ENCODE measurements at places on chromosomes 12 and 14.

GRCh38 chr12:124722878-124723277 lies 140.8 kb downstream of the SCARB1 start:
- DNase-seq, result no peak

DNA sequence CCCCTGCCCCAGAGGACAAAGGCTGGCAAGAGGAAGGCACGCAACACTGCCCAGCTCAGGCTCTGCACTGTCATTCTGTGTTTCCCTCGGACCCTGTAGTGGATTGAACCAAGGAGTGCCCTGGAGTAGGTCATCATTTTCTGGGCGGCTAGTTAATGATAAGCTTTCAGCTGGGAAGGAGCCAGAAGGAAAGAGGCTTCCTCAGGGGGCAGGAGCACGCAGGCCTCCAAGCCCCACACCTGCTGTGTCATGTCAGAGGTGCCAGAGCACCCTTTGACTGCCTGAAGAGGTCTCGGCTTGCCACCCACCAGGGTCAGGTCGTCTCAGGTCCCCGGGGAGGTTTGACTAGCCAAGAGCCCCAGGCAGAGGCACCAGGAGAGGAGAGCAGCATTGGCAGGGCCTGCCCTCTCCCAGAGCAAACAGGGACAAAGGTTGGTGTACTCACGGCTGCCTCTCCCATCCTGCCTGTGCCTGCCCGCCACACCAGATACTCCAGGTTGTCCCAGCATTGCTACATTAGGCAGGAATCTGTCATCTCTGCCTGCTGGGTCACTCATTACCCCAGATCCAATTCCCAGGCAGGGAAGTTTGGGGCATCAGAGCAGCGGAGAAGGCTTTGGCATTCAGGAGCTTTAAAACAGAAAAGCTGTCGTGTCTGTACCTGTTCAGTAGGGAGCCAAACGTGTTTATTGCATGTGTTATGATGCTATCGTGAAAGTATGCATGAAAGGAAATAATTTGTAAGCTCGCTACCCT lies 33.5 kb upstream of the ATP2A2 start:
- DNase-seq, result no peak

- peak; percentile 7 for DNase-seq
Measured at GRCh38 chr12:5428332-5429221, 3.3 kb upstream of the NTF3 start.

- no peak for DNase-seq
Measured at GRCh38 chr12:5715021-5715420, 230.0 kb downstream of the ANO2 start.

- no peak for DNase-seq
Measured at GRCh38 chr12:93853698-93854478, 176.7 kb downstream of the CRADD start.

- DNase-seq, result no peak
Measured at GRCh38 chr12:112537710-112538396, 119.1 kb downstream of the PTPN11 start.

GRCh38 chr12:46473634-46474329 lies 101.2 kb upstream of the SLC38A2 start:
- peak; percentile 93 for DNase-seq

- DNase-seq, result no peak
Measured at GRCh38 chr14:45246691-45247090, 6.3 kb downstream of the MIS18BP1 start.

DNA sequence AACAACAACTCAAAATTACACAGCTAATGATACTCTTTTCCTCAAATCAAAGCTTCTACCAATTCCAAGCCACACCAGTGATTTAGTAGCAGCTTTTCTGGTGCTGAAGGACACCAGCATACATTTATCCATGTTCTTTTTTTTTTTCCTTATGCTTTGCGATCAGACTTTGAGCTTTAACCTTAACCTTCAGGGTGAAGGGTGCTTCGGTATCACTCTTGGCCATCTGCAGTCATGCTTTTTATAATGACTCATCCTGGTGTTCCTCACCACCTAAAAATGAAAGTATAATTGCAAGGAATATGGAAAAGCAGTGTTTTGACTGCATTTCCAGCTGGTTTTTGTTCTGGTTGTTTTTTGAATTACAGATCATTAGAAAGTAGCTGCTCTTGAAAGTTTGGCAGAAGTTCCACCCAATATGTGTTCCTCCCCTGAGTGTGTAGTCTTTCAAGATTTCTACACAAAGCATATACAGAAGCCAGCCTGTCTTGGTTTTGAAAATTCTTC lies 1.3 kb upstream of the SLC41A2 start:
- DNase-seq, result peak; percentile 70

GRCh38 chr14:48250575-48250974 lies 575.2 kb upstream of the MDGA2 start:
- no peak for DNase-seq

DNA sequence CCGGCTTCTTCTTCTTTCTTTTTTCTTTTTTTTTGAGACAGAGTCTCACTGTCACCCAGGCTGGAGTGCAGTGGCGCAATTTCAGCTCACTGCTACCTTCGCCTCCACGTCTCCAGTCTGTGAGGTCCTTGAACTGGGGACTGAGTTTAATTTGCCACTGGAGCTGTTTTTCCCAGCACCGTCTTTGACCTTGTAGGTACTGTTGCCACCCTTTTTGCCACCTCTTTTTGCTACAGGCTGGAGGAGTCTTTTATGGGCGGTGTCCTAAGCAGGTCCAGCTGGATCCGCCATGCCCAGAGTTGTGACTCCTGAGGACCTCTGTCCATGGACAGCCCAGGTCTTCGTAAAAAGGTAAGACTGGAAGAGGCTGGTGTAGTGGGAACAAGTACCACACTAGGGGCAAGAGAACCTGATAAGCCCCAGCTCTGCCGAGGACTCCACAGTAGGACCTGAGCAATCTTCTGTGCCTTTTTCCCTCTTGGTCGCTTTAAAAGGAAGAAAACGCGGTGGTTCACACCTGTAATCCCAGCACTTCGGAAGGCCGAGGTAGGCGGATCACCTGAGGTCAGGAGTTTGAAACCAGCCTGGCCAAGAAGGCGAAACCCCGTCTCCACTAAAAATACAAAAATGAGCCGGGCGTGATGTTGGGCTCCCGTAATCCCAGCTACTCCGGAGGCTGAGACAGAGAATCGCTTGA lies 946 bp downstream of the RNU4-2 start:
- DNase-seq, result peak; percentile 2

DNA sequence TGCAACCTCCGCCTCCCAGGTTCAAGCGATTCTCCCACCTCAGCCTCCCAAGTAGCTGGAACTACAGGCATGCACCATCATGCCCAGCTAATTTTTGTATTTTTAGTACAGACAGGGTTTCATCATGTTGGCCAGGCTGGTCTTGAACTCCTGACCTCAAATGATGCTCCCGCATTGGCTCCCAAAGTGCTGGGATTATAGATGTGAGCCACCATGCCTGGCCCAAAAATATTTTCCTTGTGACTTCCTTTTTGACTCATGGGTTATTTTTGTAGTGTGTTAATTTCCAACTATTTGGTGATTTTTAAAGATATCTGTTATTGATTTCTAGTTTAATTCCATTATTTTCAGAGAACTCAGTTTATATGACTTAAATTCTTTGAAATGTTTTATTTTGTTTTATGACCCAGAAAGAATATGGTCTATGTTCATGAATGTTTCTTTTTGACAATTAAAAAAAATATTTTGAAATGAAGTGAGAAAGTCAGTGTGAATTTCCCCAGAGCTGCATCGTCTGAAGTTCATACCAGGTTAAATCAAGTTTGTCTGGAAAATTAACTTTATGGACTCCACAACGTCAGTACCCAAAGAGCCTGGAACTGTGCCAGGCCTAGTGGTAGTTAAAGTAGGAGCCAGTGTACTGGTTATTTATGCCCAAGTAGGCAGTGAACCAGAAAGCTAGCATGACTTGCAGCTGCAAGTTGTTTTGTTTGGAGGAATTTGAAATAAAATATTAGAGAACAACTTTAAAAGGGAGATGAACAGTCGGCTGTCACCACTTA lies 2.8 kb upstream of the CDKL1 start:
- peak; percentile 52 for DNase-seq

DNA sequence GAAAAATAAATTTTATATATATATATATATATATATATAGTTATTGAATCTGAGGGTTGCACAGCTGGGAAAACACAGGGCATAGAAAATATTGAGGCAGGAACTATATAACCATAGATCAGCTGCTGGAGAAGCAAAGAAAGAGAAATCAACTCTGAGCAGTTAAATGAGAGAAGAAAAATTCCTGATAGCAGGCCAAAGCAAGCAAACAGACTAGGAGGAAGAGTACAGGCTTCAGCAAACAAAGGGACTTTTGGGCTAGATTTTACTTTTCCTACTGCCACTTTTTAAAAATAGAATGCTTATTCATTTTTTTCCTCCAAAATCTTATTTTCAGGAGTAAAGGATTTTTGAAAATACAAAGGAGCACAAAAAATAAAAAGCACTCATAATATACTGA lies 216.0 kb upstream of the PRKD1 start:
- peak; percentile 17 for DNase-seq

- DNase-seq, result no peak
Measured at GRCh38 chr12:110249716-110250225, 31.3 kb upstream of the ATP2A2 start.

- peak; percentile 69 for DNase-seq
Measured at GRCh38 chr14:67228325-67228984, 12.8 kb upstream of the PALS1 start.

GRCh38 chr14:104778694-104779331 lies 16.7 kb downstream of the AKT1 start:
- no peak for DNase-seq

- no peak for DNase-seq
Measured at GRCh38 chr14:105647784-105648608, 121.6 kb downstream of the TMEM121 start.

GRCh38 chr12:100266835-100267602 lies at the start of the genes DEPDC4 and SCYL2:
TSS of gene DEPDC4 (minus strand) at chr12:100267079. CDS start at chr12:100267076, 3 bp downstream.
TSS of gene SCYL2 (plus strand) at chr12:100267177. CDS start at chr12:100282971, 15,794 bp downstream.
- peak; percentile 97 for DNase-seq

Measured in fibroblast of mammary gland (primary cell).